ENCODE measurements at places on chromosomes 3 and 15.

- no peak for DNase-seq
Observed at GRCh38 chr3:63595221-63595620, 57.3 kb upstream of the SNTN start.

DNA sequence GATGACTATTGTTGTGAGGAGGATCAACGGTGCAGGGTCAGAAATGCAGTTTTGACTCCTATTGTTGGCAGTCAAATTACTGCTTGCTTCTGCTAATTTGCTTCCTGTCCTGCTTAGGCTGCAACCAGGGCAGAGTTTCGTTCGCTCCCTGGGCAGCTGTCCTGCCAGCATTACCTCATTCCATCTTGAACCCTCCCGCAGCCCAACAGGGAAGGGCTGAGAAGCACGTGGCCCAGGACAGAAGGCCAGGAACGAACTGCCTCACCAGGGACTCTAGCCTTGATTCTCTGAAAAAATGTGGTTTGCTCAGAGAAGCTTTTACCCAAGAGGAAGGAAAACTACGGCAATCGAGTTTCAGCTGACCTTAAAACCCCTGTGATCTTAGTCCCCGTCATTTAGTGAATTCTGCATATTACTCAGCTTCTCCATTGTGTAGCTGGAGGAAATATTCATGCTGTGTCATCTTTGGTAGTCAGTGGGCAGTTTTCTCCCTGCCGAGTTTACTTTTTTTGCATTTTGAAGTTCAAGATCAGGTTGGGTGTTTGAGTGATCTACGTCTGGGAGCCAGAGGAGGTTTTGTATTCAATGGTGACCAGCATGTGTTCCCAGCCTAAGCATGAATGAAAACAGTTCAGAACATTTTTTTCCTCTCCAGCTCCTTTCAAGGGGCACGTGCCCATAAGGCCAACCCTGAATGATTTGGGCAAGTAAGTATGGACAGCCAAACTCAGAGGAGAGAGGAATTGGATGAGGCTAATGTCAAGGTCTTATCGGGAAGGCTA is 23.0 kb downstream of the TLNRD1 start:
- peak; percentile 59 for DNase-seq

- no peak for DNase-seq
Observed at GRCh38 chr3:157754451-157754850, 251.2 kb upstream of the VEPH1 start.

- DNase-seq = no peak
Observed at GRCh38 chr3:48403533-48404439, 26.1 kb downstream of the PLXNB1 start.

DNA sequence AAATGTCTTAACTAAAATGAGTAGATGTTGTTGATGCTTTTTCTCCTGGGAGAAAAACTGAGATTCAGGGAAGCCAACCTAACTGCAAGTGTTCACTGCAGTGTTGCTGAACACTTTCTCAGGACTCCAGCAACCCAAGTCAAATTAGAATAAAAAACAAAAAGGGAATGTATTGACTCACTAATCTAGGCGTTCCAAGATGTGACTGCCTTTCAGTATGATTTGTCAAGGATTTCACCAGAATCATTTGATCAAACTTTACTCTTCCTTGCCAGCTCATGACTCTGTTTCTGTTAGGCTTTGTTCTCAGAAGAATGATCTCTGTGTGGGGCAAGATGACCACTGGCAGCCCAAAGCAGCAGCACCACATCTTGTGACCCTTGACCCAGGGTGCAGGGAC is 364.0 kb downstream of the CACNA2D3 start:
- no peak for DNase-seq

GRCh38 chr3:154178172-154178571 is 57.0 kb downstream of the ARHGEF26 start:
- peak; percentile 28 for DNase-seq

GRCh38 chr3:183958775-183959174 is 58.9 kb downstream of the ABCC5 start:
- no peak for DNase-seq

DNA sequence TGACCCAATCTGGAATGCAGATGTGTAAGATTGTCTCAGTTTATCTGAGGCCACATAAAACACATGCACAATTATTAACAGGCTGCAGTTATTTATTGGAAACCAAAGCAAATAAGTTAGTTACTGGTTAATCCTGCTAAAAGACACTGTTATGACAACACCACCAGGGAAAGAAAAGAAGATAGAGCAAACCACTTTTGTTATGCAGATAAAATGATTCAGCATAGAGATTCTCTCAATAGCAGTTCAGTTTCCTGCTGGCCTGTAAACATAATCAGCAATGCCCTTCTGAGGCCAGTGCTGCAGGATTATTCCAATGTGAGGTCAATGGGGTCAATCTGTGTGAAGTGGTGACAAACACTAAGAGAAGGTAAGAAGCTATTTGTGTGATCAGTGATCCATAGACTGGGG is 244.4 kb downstream of the ZBTB20 start:
- peak; percentile 67 for DNase-seq

DNA sequence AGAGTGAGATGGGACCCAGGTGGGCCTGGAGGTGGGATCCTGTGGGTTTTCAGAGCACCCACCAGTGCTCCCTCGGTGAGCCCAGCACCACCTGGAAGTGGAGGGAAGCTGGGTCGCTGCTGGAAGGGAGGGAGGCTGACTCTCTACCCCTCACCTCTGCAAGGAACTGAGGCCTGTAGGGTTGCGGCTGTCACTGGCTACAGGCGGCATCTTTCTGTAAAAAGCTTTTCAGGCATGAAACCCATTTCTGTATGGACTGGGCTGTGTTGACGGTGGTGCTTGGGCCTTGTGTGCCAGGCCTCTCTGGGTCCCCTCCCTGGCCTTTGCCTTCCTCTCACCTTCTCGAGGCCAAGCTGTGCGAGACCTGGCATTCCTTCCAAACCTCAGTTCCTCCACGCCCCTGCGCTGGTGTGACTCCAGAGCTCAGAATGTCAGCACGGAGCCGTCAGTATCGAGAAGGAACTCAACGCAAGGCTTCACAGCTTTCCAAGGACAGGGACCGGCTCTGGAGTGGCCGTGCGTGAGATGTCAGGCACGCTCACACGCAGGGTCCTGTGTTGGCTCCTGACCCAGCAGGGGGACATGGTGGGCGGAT is 16.6 kb downstream of the ABTB1 start:
- DNase-seq = no peak

DNA sequence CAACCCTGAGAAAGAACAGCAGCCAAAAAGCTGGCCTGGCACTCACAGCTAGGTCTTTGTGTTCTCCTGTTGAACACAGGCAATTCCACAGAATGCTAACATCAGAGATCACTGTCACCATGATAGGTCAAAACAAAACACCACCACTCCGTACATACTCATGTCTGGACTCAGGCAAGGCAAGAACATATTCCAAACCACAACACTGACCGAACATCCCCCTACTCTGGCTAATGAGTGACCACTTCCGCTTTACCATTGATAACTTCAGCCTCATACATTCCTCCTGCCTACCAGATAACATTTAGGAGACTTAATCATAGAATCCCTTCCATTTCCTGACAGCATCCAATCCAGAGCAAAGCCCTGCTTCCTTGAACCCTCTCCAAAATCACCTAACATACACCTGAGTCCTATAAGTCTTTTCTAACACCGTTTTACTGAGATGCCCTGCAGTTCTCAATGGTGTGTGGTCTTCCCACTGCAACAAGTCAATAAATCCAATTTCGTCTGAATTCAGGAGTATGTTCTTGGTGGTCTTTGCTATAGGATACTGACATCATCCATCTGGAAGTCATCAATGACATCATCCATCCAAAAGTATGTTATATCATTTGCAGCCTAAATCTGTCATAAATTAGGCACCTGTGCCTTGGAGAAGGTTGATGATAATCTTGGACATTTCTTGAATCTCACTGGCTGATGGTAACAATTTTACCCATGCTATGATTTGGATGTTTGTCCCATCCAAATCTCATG is 23.7 kb downstream of the RIOX2 start:
- DNase-seq = no peak

DNA sequence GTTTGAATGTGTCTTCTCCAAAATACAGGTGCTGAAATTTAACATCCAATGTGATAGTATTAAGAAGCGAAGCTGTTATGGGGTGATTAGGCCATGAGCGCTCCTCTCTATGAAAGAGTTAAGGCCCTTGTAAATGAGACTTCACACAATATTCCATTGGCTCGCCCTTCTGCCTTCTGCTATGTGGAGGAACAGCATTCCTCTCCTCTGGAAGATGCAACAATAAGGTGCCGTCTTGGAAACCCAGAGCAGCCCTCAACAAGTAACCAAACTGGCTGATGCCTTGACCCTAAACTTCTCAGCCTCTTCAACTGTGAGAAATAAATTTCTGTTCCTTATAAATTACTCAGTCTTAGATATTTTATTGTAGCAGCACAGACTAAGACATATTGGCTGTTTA is 874.6 kb downstream of the ROBO1 start:
- DNase-seq = no peak

DNA sequence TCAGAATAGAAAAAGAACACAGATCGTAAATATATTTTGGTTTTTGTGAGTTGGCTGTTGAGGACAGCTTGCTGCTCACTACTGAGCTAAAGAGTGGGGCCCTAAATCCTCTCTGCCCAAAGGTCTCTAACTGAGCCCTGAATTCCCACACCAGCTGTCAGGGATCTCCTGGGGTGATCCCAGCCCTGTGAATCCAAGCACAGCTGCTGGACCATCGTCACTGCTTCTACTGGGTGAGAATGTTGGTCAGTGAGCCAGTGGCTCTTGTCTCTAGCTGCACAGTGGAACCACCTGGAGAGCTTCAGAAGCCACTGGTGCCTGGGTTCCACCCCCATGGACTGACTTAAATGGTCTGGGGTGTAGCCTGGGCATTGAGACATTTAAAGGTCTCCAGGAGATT is 90.5 kb upstream of the IL12A start:
- DNase-seq = no peak

DNA sequence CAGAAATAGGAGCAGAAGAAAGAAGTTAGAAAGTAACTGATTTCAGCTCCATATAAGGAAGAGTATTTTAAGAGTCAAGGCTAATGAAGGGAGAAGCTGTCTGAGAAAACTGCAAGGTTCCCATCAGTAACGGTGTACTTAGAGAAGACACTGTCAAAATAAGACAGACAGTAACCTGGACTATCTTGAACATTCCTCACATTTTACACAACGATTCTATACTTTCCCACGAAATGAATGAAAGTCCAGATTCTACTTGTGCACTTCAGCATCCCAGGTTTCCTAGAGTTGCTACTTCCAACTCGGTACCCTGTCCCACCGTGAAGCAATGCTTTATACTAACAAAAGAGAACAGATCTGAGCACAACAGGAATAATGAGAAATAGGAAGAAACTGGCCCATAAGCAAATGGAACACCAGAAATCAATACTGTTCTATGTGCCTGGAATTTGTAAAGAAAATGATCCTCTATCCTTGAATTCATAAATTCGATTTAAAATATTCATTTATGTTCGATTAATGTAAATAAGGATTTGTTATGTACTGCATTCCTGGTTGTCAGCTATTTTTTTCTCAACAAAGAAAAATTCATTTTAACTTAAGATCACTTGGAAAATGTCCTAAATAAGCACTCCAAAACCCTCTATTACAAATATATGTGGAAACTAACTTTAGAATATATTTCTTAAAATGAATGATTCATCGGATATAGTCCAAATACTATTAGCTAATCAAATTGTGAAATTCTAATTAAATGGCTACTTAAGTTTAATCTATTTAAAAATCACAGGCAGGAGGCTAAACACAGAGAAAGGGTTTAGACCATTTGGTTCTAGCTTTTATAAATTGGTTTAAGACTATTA is 1.5 kb downstream of the C3orf70 start:
- DNase-seq = no peak

DNA sequence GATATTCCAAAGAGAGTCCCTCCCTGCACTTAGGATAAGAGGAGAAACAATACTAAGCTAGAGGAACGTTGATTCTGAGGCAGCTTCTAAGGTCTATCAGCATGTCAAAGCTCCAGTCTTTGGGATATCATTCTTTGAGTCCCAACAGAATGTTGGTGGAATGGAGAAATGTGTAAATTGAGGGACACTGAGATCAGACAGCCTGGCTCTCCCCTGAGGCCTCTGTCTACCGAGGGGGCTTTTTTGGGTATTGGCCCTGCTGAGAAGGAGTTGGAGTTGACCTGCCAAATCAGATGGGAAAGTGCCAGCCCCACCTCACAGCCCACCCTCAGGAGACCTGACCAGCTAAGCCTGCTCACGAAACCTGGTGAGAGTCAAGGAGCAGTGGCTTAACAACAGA is 27.6 kb upstream of the LRTM1 start:
- no peak for DNase-seq

DNA sequence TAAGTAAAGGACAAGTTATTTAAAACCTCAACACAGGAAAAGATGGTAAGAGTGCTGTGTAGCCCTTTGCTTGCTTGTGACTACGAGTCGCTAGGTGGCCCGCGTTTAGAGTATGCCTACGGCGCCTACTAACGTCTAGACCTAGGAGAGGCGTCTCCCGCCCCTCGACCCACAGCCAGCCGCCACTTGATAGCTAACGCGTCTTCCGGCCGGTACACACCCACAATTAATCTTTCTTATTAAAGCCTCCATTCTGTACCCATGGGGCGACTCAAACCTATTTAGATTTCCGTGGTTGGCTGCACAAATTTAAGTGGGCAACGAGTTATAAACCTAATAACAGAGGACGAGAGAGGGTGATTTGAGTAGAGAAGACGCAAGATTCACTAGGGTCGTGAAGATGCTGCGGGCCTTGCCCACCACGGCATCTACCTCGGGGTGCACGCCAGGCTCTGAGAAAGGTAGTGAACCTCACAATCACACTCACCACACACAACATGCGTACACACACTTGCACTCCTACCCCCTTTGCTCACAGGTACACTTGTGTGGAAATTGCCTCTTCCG is 12.0 kb downstream of the SOX2 start:
- no peak for DNase-seq

- DNase-seq = peak; percentile 98
Observed at GRCh38 chr3:19811689-19812088, 122.3 kb downstream of the EFHB start.

DNA sequence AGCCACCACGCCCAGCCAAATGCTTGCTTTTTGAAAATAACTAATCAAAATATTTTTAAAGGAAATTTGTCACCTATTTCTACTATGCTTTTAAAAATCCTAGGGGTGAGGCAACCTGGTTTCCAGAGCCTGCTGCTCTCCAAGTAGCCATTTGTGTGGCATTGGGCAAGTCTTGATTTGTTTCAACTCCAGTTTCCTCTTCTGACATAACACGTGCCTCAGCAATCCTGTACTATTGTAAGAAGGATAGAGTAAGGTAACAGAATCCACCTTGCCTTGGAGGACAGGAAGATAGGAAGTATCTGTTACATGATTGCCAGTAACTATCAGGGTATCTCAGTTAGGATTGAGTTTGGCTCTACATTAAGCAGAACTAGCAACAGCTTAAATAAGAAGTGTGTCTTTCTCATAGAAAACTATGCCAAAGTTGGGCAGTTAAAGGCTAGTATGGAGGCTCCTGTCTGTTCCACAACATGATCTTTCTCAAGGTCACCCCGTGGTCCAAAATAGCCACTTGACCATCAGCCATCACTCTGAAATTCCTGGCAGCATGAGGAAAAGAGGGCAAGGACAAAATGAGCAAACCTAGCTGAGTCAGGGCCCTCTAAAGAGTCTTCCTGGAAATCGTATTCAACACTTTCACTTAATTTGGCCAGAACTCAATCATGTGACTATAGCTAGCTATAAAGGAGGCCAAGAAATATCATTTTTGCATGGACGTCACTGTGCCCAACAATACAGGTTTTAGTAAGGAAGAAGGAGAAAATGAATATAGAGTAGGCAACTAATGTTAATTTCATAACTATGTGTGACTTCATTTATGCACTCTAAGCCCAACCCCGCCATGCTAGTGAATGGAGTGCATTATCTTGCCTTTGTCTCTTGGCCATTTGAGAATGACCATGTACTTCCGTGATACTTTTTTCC is 66.1 kb downstream of the HMG20A start:
- DNase-seq = no peak
